Stimulated activated CD4-positive, alpha-beta T cell treated with anti-CD3 and anti-CD28 coated beads, Interleukin-12 subunit alpha, Interleukin-12 subunit beta, amount 100 ng/mL, for 24 hours (primary cell): ENCODE measurements at places on chromosomes 12 and 14.

GRCh38 chr14:32428875-32429274 is 99.8 kb downstream of the AKAP6 start:
- no peak for DNase-seq

DNA sequence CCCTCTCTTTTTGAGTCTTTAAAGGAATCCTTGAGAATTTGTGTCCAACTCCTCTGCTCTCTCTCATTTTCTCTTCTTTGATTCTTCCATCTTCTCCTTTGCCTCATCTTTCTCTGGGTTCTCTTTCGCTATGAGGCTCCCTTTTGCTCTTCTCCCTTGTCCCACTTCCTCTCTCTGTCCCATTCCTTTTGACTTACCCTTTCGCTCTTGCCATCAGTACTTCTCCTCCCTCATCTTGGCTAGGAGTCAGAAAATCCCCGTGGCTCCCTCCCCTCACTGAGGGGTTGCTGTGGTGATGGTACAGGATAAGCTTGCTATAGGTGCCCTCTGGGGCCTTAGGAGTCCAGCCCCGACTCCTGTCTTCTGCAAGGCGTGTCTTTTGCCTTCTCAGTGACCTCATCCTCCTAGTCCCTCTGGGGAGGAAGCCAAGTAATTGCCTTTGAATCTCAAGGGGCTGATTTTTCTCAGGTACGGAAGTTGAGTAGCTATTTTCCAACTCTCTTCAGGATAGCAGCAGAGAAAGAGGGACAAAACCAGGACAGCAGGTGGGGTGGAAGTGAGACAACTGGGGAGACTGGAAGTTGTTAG is 6.4 kb downstream of the PDE1B start:
- no peak for DNase-seq

DNA sequence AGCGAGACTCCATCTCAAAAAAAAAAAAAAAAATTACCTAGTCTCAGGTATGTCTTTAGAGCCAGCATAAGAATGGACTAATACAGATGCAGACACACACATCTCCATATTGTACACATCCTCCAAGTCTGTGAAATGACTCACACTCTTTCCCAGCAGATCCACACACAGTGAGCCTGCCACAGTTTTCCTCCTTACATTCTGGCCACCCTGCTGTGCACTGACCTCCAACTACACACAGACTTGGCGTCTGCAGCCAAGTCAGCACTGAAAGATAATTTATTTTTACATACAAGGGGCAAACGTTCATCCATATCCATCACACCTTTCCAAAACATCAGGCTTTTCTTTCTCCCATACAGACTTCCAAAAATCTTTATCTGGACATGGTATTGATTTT is 115.9 kb downstream of the SLC25A21 start:
- no peak for DNase-seq

- DNase-seq, result no peak
Observed at GRCh38 chr12:47939009-47939601, 24.3 kb upstream of the TMEM106C start.

- no peak for DNase-seq
Observed at GRCh38 chr12:99911081-99911480, 73.7 kb downstream of the ANKS1B start.

DNA sequence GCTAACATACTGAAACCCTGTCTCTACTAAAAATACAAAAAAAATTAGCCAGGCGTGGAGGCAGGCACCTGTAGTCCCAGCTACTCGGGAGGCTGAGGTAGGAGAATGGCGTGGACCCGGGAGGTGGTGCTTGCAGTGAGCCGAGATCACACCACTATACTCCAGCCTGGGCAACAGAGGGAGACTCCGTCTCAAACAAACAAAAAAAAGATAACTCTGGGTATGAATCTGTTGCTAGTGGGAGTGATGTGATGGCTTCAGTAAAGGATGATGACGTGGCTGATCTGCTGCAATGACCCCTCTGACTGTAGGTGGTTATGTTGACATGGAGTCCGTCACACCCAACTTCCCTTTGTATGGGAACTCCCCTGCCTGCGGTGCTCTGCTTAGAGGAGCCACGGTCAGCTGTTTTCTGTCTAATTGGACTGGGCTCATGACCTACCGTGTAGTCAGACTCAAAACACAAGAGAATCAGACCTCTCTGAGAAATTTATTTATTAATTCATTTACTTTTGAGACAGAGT is 59.1 kb upstream of the MED13L start:
- DNase-seq, result no peak

GRCh38 chr14:70093156-70093555 is 95.6 kb downstream of the SLC8A3 start:
- DNase-seq, result no peak
